WTC11 (cell line): ENCODE measurements at places on chromosomes 2 and 18. TPM values are rescaled to one million over a fixed set of nuclear protein-coding genes. Genes with fewer than 3 reads are reported as not detected.

SPR gene
- 9.4 to 13.2 TPM (median 13.0 TPM) in 3 replicates for total RNA-seq

KYNU gene
- 0.18 to 0.85 TPM (median 0.21 TPM) in 3 replicates for total RNA-seq

NR4A2 gene
- total RNA-seq, result 0.66 to 0.69 TPM (median 0.66 TPM) in 3 replicates

IL18R1 gene
- 0.25 to 0.46 TPM in 2 of 3 replicates, not detected in the other for total RNA-seq

CIB4 gene
- total RNA-seq, result not detected in 3 replicates

DNA sequence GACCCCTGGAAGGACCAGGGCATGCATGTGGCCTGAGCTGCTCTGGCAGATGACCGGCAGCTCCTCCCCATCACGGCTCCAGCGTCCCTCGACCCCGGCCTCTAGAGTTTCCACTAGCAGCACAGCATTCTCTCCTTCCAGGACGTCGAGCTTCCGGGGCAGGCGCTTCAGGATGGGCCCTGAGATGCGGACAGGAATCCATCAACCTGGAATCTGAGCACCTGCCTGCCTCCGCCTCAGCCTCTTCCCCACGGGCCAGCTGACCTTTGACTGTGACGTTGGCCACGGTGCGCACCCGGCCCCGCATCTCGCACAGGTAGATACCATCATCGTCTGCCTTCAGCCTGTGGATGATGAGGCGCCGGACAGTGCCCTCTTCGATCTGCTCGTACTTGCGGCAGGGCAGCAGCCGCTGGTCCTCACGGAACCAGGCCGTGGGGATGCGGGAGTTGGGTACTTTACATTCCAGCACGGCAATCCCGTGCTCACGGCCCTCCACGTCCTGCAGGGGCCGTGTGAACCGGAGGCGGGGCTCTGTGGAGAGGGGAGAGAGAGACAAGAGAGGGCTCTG lies 3.5 kb downstream of the OBSL1 start:
- no peak for DNase-seq

DNA sequence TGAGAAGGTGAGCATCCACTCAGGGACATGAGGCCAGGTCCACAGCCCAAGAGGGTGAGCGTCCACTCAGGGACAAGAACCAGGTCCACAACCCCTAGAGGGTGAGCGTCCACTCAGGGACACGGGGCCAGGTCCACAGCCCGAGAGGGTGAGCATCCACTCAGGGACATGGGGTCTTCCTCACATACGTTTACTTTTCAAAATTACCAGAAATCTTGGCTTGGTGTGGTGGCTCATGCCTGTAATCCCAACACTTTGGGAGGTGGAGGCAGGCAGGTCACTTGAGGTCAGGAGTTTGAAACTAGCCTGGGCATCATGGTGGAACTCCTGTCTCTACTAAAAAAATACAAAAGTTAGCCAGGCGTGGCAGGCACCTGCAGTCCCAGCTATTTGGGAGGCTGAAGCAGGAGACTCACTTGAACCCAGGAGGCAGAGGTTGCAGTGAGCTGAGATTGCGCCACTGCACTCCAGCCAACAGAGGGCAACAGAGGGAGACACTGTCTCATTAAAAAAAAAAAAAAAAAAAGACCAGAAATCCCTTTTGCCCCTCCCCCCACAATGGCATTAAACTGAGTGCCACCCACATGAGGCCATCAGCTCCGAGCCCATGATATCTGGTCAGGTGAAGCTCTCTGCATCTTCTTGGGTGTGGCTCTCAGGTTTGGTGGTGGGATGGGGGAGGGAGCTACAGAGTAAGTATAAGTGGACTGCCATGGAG lies 9.0 kb upstream of the MBP start:
- no peak for DNase-seq

GRCh38 chr2:11286323-11286722 lies 58.1 kb downstream of the ROCK2 start:
- DNase-seq, result no peak

GRCh38 chr2:40401896-40402295 lies 50.0 kb downstream of the SLC8A1 start:
- DNase-seq, result no peak

- DNase-seq, result no peak
Observed at GRCh38 chr2:172259827-172260226, 157.1 kb upstream of the DLX2 start.

GRCh38 chr2:240292619-240293525 lies 142.6 kb upstream of the GPC1 start:
- DNase-seq, result no peak

DNA sequence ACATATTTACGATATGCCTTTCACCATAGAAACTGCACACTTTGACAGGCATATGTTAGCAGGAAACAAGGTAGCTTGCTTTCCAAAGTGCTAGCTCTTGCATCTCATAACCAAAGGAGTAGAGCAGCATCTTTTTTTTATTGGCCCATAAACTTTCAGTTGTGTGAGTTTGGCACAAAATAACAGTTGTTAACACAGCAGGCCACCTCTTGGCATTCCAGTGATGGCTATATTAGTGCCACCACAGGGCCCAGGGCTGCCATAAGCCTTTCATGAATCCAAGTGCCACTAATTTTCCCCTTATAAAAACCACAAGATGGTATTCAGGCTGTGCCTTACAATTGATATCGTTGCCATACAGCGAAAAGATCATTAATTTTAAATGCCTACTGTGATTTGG lies 40.3 kb upstream of the KLF7 start:
- DNase-seq, result no peak

- DNase-seq, result no peak
Observed at GRCh38 chr18:22165603-22166068, 3.8 kb upstream of the GATA6 start.

DNA sequence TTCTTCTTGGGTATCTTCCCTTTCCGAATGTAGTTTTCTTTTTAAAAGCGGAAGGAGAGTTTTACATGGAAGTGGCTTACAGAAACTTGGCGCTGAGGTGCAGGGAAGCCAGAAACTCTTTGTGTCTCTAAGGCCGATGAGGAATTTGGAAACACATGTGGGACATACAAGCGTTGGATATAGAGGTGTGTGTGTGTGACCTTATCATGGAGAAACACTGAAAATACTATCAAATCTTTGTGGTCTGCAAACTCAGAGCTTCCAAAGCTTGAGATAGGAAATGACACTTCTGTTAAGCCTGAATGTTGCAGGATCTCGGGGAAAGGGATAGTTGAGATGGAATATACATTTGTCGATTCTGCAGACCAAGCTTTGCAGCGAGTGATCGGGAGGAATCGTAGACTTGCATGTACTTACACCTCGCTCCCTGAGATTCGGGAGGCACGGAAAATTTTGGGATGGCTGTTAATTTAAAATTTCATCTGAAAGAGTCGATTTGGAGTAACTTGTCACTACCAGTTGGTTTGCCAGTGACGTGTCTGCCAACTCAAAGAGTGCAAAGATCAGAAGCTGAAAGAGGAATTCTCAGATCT lies 1.0 kb downstream of the NAB1 start:
- DNase-seq, result no peak

DNA sequence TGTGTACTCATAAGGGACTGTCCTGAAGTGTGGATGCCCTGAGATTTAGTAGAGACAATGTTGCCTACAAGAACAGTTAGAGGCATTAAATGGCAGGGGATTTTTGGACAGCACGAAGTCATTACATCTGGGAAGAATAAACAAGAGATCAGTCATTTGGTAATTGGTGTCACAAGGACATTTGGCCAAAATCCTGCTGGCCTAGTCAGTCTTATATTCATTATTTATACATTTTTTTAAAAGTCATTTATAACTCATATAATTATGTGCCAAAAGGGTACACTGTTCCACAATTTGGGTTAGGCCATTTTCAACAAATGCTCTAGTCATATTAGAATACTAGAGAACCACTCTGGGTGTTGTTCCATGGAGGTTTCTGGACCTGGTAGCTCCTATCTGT lies 104.7 kb downstream of the LRATD1 start:
- DNase-seq, result no peak

GRCh38 chr18:36499938-36500337 lies 202.4 kb downstream of the FHOD3 start:
- no peak for DNase-seq

DNA sequence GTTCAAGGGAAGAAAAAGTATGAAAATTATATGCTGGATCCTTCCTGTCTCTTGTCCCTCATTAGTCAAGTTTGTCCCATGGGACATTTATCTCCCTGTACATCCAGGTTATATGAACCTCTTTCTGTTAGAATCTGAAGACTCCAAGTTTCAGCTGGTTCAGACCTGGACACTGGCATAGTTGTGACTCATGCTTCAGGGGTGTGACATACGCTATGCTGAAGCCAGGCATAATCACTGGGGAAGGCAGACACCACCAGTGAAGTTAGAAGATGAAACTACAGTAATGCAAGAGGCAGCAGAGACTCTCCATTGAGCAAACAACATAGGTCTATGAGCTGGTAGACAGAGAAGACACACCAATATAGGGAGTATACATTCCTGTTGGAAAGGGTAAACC lies 269.7 kb upstream of the SLC8A1 start:
- no peak for DNase-seq

- no peak for DNase-seq
Observed at GRCh38 chr2:134354611-134355010, 100.7 kb downstream of the MGAT5 start.

DNA sequence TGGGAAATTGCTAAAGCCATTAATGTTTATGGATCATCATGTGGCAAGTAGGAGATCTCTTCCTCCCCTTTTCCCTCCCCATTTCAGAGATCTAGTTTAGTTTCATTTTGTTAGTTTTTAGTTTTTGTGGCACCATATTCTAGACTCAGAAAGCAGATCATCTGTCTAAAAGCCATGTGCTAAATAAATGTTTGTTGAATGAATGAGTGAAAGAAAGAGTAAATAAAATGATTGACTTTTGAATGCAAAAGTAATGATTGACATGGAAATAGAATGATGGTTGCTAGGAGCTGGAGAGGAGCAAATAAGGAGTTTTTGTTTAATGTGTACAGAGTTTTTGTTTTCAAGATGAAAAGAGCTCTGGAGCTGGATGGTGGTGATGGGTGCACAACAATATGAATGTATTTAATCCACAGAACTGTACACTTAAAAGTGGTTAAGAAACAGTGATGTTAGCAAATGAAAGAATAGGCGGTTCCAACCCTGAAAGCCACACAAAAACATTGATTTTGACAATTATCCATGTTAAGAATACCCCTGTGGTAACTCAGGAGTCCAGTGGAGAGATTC lies 23.6 kb downstream of the TMEM178A start:
- no peak for DNase-seq

GRCh38 chr2:155379494-155379893 lies 681.0 kb downstream of the KCNJ3 start:
- DNase-seq, result no peak

- DNase-seq, result peak; percentile 12
Observed at GRCh38 chr2:71603851-71604725, 150.7 kb downstream of the DYSF start.

- DNase-seq, result no peak
Observed at GRCh38 chr2:64502860-64503259, 21.3 kb upstream of the AFTPH start.

- DNase-seq, result no peak
Observed at GRCh38 chr18:70322928-70323327, 34.1 kb downstream of the SOCS6 start.

GRCh38 chr18:48155856-48156255 lies 225.4 kb upstream of the SMAD2 start:
- no peak for DNase-seq

DNA sequence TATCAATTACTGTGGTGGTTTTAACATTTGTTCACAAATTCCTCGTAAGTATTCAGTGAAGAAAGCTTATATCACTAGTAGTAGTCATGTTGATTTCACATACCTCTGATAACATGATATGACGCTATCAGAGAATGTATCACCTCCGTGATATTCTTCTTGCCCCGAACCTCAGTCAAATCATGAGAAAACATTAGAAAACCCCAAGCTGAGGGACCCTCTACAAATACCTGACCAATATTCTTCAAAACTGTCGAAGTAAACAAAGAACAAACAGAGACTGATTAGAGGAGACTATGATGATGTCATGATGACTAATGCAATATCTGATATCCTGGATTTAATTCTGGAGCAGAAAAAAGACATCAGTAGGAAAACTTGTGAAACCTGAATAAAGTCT lies 85.6 kb upstream of the SPOPL start:
- no peak for DNase-seq

DNA sequence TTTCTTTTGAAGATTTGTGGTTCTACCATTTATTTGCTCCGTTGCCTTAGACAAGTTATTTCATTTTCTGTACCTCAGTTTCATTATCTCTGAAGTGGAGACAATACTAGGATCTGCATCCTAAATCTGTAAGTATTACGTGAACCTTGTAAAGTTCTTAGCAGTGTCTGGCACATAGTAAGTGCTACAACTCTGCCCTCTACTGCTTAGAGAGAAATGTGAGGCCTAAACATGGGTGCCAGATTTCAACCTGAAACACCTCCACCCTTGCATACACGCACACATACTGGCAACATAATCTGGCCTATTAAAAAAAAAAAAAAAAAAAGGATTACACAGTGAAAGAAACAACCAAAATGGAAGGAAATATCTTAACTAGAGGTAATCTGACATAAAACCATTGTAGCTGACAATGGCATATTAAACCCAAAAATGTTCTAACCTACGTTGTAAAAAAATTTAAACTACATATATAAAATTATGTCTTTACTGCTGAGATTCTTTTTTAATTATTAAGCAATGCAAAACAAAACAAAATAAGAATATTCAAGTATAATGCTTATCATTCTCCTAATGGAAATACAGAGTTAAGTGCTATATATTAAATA lies 132.6 kb downstream of the MAP2 start:
- DNase-seq, result no peak

- DNase-seq, result no peak
Observed at GRCh38 chr18:44458777-44459176, 221.9 kb upstream of the SETBP1 start.
